ENCODE measurements at places on chromosomes 1 and 21. TPM values are rescaled to one million over a fixed set of nuclear protein-coding genes. Genes with fewer than 3 reads are reported as not detected.

Gene TMEM125
- total RNA-seq = 59.0 TPM

Gene CENPL
- 8.1 TPM for total RNA-seq

Gene COPA
- 172 TPM for total RNA-seq

Gene NBPF9
- total RNA-seq = 27.8 TPM

Gene SPATA17
- 4.5 TPM for total RNA-seq

Gene LIN28A
- total RNA-seq = not detected

Gene CRYAA
- total RNA-seq = not detected

Gene ANXA9
- 10.3 TPM for total RNA-seq

Gene RNU1-1
- under 0.01 TPM for total RNA-seq

Gene TMEM240
- 1.3 TPM for total RNA-seq
